ENCODE measurements at places on chromosomes 6 and 20.

GRCh38 chr6:129370268-129370916 is 339.6 kb downstream of the ARHGAP18 start:
- DNase-seq = peak; percentile 45

- peak; percentile 68 for DNase-seq
Observed at GRCh38 chr20:39048000-39048696, 86.0 kb downstream of the DHX35 start.

- DNase-seq = no peak
Observed at GRCh38 chr6:18978337-18979128, 591.4 kb downstream of the RNF144B start.

DNA sequence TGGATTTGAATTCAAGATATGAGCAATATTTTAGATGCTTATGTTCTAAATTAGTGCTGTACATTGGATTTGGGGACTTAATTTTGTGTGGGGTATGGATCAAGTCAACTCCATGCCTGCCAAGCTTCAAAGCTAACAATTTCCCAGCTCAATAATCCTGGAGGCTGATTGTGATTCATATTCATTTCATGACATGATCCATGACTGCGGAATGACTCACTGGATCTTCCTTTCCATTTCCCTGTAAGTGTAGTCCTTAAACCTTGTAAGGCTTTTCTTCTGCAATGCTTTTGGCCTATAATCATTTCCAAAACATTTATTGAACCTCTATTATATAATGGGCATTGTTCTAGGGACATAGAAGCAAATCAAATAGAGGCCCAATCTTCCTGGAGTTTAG is 44.7 kb upstream of the CCN2 start:
- peak; percentile 91 for DNase-seq

- no peak for DNase-seq
Observed at GRCh38 chr6:3741477-3741871, 10.0 kb downstream of the PXDC1 start.

- DNase-seq = peak; percentile 72
Observed at GRCh38 chr6:56787209-56787608, 144.5 kb upstream of the DST start.

DNA sequence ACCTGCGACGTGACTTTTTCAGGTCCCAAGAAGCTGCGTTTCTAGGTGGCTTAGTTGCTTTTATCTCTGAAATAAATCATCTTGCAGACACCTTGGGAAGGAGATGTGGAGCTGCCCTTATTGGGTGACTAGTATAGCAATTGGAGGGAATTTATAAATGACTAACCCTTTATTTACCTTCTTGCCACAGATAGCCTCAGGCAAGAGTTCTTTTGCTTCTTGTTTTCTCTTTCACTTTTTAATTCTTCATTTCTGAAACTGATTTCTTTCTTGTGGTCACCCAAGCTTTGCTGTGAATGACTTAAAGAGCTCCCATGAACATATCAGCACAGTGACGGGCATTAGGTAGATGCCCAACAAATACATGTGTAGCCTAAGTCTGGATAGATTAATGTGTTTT is 3.0 kb downstream of the ADGRF4 start:
- DNase-seq = no peak

DNA sequence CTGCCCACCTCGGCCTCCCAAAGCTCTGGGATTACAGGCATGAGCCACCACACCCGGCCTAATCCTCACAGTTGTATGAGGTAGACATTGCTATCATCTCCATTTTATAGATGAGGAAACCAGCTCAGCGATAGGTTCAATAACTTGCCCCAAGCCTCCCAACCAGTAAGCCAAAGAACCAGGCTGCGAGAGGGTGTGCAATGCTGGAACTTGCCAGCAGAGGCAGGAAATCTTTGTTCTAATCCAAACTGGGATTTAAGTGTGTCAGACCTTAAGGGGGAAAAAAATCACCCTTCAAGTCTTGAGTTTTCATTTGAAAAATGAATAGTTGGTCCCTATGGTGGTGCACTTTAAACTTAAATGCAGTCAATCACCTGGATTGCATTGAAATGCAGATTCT is 20.1 kb upstream of the RNGTT start:
- DNase-seq = peak; percentile 22

DNA sequence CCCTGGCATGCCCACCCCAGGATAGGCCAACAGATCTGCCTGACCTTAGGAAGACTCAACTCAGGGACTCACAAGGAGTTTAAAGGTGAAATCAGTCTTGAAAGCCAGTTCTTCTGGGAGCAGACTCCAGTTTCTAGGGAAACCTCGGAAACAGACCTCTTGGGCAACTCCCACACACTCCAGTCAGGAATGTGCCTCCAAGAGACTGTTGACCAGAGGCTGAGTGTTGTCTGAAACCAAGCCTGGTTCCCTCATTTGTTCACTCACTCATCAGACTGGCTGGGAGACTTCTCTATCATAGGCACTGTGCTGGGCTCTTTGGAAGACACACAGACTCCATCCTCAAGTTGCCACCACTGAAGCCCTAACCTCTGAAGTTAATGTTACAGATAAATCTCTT is 1.8 kb downstream of the TREM1 start:
- no peak for DNase-seq

GRCh38 chr20:58629215-58629580 is 21.9 kb upstream of the STX16 start:
- DNase-seq = no peak

DNA sequence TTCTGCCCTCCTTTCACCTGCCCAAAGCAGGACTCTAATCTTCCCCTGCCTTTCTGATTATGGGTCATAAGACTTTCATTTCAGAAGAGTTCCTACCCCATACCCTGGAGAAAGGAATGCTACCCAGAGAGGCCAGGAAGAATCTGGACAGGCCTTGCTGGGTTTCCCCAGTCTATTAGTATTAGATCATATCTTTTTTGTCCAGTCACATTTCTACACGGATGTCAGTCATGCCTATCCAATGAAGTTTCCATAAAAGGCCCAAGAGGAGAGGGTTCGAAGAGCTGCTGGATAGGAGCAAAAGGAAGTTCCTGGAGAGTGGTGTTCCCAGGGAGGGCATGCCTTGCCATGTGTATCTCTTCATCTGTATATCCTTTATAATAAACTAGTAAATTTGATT is 3.2 kb downstream of the POLH start:
- DNase-seq = peak; percentile 10

DNA sequence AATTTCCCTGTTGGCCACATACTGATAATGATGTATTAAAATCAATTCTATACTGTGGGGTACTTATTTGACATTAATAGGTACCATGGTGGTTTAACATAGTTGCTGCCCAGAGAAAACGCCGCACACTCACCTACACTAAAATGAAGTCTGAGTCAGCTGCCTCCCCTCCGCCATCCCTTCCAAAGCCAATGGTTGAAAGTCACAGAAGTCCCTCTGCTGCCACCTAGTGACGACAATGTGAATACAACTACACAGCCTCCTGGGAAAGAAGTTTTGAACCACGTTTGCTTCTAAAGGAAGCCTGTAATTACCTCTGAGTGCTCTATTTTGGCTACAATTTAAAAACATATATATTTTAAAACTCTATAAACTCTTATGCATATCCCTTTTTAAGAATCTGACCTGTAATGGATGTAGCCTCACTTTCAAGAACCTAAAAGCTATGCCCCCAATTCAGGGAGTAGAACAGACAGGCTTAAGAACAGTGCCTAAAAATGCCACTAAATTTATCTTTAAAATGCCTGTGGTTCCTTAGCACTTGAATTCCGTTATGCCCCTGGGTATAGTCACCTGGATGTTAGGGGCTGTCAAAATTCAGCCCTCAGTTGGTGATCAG is 20.6 kb upstream of the ECI2 start:
- peak; percentile 85 for DNase-seq

GRCh38 chr20:9969626-9970025 is 65.2 kb upstream of the ANKEF1 start:
- no peak for DNase-seq

- peak; percentile 8 for DNase-seq
Observed at GRCh38 chr6:24547243-24547642, 52.5 kb downstream of the ALDH5A1 start.

DNA sequence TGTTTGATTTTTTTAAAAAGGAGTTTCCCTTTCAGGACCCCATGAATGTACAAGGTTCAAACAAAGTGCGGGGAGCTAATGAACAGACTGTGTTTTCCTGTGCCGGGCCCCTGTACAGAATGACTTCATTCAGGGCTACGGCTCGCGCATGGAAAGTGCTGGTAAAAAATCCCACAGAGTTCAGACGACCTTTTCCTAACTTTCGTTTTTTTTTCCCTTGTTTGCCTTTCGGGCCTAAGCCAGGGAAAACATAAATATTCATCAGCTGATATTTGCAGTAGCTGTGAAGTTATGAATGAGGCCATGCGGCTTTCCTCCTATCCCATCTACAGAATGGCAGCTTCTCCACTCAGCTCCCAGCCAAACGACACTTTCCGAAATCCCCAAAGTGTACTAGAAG is 74.0 kb downstream of the HAO1 start:
- DNase-seq = no peak

Data from fibroblast of skin of abdomen (primary cell).